ENCODE measurements at places on chromosomes 3 and 15.
A peak's percentile ranks its signal among the peaks of the same experiment; 100 is the strongest.

- DNase-seq: no peak
These were observed 12.9 kb downstream of the EDC3 start for GRCh38 chr15:74682954-74683353.

DNA sequence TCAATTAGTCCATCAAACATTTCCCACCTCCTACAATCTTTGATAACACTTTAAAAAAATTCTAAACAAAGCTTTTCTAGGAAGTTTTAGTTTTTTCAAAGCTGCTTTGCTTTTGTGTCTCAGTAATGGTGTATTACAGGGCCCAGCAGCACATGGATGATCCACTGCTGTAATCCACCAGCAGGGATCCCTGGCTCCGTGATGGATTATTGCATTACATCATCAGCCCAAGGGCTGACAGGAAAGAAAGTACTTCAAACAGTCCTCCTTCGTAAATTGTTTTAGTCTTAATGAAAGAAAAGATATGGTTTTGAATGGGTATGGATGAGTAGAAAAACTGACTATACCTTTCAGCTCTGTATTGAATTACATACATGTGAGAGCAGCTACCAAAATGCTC is 688.9 kb upstream of the NAALADL2 start:
- peak; percentile 82 for DNase-seq

DNA sequence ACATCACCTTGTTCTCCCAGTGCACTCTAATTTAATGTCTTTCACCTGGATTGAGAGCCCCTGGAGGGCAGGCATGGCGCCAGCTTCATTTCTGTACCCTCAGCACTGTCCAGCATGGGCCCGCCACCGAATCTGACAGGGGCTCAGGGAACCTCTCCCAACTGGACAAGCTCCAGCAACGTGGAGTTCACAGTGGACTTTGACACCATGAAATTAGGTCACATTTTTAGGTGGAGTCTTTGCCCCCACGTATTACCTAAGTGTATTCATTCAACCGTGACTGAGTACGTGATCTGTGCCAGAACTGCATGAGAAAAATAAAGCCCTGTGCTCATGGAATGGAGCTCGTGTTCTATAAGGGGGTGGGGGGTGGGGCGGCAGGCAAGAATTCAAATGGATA is 94.1 kb upstream of the ATP2B2 start:
- peak; percentile 21 for DNase-seq

DNA sequence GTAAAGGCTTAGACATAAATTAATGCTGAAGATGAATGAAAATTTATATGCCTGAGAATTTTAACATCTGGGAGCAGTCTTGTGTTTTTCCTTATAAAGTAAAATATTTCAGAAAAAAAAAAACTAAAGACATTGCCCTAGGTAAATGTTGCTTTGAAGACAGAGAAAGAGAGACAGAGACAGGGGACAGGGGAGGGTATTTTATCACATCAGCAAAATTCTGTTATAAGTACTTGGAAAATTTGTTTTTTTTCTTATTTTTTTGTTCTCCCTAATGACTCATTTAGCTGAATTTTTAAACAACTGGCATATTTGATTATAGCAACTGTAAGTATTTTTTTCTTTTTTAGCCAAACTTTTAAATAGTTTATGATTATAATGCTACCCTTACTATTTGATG is 1540.6 kb upstream of the GBE1 start:
- DNase-seq: no peak

DNA sequence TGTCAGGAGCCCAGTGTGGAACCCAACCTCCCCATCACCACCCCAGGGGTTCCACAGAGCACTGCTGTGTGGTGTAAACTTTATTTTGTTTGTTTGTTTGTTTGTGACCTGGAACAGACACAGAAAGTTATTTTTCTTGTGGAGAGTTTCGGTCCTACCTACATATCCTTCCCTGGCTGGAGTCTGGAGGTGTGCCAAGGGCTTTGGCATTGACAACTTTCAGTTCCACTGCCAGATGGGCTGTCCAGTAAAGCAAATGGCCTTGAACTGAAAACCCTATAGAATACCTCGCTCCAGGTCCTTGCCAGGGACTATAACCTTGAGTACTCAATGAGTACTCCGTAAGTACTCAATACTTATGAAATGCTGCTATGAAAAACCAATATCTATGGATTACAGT is 103.5 kb downstream of the MITF start:
- no peak for DNase-seq

DNA sequence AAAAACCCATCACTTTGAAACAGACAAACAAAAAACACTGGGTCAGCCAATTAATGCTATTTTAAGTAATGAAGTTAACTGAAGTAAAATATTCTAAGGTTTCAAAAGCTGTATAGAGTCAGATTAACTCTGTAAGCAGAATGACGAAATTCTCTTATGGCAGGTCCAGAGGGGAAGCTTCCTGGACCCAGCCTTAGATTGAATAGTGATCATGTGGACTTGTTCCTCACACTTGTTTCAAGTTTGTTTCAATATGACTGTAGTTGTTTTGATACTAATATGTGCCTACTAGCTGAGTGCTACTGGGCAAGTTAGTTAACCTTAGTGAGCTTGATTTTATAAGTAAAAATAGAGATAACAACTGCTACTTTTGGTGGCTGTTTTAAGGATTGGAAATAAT is 32.6 kb downstream of the PLS1 start:
- no peak for DNase-seq

DNA sequence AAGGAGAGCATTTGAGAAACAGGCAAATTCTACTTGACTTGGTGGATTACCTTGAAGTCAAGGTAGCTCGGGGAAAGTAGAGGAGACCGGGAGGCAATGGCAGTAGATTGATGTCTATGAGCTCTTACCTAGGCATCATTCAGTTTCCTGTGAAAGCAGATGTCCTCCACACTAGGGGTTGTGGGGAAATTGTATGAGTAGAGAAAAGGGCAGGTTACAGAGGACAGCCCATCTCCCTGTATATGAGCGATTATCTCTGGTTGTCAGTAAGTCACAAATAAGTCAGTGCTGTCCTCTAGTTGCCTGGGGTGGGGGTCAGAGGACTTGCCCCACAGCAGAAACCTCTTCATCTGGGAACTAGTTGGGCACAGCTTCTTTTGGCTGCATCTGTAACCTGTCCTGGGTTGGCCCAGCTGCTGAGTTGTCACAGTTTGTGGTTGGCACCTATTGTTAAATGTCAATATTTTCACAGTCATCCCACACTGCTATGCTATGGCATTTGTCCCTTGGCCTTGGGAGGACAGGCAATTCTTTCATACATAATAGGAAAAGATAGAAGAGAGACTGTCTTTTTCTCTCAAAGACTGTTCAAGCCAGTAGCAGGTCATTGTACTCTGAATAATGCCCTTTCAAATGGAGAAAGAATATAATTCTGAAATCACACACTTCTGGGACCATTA is 53.6 kb upstream of the LRRFIP2 start:
- DNase-seq: no peak

Data from NCI-H82 (cell line).